Retina (tissue), 1 donor: ENCODE measurements at places on chromosomes 1 and 21.

DNA sequence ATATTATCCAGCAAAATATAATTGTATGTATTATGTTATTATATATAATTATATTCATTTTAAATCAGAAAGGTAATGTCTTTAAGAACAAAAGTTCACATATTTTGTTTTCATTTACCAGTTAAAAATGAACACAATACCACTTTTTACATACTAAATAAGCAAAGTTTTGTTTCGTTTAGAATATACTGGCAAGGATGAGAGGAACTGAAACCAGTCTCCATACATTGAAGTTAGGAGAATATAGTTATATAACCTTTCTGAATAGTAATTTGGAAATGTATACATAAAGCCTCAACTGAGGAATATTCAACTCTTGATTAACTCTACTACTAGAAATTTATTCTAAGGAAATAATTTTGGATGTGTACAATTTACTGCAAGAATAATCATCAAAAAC is 110.5 kb downstream of the ZNF644 start:
- no peak for DNase-seq

DNA sequence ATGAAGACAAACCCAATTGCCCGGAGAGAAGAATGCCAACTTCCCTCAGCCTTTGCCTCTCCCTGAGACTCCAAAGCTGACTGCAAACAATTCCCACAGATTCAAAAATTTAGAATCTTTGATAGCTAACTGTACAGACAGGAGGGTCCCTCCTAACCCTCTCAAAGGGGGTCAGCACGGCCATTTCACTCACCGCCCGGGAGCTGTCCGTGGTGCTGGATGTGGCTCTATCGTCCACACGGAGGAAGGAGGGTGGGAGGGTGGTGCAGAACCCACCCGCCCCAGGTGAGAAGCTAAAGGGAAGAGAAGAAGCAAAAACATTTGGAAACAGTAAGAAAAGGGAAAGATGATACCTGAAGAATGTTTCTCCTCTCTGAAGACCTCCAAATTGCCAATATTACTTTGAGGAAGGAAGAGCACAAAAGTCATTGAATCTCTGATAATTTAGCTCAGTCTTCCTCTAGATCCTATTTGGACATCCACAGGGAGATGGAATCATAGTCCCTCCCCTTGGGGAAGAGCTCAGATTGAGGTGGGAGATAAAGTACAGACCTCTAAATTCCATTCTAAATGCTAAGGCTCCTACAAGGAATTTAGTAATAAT is 45.6 kb downstream of the RHBG start:
- peak; percentile 48 for DNase-seq

GRCh38 chr1:169572187-169572586 is 14.1 kb downstream of the F5 start:
- no peak for DNase-seq

DNA sequence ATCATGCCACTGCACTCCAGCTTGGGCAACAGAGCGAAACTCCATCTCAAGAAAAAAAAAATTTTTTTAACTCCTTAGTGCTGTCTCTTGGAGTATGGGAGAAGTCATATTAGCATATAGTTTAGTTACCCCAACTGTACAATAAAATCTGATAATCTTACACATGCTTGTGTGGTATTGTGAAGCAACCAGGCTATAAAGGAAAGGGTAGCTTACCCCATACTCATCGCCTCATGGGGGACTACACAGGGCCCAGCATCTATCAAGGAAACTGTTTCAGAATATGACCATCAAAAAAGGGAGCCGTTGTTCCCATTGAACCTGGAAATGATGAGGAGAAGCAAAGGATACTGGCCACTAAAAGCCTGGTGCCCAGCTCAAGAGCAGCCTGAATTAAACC is 3.0 kb upstream of the TRAF3IP3 start:
- no peak for DNase-seq

- DNase-seq: no peak
Measured at GRCh38 chr1:108557296-108557695, 2.6 kb upstream of the EEIG2 start.

DNA sequence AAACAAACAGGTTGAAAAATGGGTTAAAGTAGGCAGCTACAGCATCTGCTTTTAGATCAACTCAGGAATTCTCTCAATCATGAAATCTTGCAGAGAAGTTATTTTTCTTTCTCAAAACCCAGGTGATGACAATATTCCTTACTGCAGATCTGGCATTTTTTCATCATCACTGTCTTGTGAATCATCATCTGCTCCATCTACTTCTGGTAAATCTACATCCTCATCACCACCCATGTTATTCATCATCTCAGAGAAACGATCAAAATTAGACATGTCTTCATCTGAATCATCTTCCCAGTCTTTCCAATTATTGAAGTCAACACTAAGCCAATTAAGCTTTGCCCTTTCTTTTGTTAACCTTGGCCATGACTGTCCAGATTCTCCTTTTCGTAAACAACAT is 21.8 kb downstream of the GBP2 start:
- DNase-seq: no peak

- no peak for DNase-seq
Measured at GRCh38 chr1:180258935-180259334, 28.9 kb downstream of the LHX4 start.

DNA sequence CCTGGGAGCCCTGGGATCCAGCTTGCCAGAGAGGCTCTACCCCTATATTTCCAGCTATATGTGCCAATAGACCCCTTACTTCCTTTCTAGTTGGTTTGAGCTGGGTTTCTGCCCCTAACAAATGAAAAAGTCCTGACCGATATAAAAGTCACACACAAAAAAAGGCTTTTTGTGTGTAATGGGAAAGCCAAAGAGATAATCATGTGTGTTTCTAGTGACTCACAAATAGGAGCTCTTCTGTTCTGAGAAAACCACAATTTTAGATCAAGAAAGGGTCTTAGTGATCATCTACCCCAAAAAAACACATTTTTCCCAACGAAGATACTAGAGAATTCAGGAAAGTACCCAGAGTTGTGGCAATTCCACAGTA is 23.0 kb upstream of the PLEKHA6 start:
- no peak for DNase-seq

DNA sequence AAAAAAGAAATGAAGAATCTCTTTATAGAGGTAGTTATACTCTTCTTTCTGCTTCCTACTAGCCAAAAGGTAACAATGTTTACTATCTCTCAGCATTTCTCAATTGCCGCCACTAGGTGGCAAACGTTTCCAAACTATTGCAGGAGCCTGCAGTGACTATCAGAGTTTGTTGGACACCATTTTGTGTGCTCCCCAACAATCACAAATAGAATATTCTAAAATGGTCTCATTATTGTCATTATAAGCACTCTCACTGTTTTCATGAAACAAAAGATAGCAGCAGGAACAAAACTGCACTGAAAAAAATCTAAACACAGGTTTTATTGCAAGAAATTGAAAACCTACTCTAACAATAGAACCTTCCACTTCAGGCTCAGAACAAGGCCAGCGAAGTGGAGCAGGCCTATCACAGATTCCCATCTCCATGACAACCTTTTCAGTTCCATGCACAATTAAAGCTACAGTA is 83.9 kb upstream of the PLPPR4 start:
- DNase-seq: peak; percentile 86

GRCh38 chr1:65393347-65393746 is 27.1 kb upstream of the LEPR start:
- no peak for DNase-seq

GRCh38 chr1:182392050-182393028 is 749 bp upstream of the GLUL start:
- DNase-seq: peak; percentile 91

DNA sequence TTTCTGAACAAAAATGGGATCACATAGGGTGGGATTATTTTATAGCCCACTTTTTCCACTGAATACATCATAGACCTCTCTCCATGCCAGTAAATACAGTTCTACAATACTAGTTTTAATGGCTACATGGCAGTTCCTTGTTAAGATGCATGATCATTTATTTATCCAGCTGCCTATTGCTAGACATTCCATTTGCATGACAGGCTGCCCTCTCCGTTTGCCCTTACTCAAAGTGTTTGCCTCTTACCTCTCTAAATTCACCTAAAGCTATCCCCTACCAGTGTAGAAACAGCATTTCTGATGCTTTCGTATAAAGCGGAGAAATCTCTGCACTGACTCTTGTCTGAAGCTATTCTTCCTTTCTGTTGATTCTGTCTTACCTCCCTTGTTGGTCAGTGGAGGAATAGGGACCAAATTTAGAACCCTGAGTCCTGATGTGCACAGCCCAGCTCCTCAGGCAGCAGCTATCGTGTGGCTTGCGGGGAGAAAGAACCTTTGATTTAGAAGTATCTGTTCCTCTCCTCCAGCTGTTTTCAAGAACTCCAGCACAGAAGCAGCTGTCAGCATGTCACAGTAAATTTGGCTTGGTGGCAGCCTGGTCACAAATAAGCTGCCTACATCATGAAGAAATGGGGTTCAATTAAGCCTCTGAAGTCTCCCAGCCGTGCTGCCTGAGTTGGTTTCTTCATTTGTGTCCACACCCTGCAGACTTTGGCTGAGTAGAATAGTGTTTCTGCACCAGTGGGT is 337.3 kb downstream of the PRDM2 start:
- peak; percentile 31 for DNase-seq

- DNase-seq: no peak
Measured at GRCh38 chr1:3745590-3746381, 6.5 kb upstream of the CCDC27 start.

DNA sequence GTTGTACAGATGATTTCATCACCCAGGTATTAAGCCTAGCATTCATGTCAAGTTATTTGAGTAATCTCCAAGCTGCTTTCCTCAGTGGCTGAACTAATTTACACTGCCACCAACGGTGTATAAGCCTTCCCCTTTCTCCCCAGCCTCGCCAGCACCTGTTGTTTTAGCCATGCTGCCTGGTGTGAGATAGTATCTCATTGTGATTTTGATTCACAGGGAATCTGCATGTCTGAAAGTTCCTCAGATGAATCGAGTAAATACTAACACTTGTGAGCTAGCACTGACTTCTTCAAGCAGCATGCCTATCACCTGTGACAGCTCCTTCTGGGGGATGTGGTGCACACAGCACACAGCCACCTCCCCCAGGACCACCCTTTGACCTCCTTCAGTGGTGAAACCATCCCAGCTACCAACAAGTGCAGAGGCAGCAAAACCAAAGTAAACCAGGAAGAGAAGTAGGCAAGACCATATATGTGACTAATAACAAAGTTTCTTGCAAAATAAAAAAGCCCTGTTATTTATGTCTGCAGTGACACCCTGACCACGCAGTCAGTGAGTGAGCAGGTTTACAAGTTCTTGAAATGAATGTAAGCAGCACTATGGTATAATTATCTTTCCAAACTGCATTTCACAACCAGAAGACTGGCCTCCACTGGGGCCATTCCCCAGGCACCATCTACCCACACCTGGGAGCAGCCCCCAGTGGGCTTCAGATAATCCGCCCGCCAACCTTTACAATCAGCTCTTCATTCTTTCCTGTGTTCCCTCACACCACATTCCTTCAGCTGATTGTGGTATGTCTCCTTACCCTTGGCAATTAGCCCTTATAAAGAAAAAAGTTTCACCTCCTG is 173.8 kb downstream of the ETS2 start:
- no peak for DNase-seq

GRCh38 chr1:33349081-33349759 is 28.3 kb upstream of the A3GALT2 start:
- peak; percentile 44 for DNase-seq

DNA sequence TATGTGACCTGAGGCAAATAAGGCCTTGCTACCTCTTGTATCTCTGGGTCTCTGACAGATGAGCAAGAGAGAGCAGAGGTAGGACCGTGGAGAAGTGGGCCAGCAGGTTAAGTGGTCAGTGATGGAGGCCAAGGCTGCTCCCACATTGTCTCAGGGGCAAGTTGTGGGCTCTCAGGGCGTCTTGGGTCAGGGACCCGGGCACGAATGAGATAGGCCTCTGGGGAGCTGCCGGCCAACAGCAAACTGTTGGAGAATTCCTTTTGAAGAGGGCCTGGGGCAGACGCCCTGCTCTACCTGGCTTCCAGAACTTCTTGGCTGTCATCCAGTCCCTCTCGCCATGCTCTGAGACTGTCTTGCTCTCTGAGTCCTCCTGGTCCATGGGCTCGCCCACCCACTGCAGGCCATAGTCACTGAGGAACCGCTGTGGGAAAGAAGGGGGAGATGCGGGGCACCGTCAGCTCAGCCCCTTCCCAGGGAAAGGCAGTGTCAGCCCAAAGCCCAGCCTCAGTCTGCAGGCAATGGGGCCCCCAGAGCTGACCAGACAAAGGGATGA is 12.4 kb downstream of the UBXN11 start:
- no peak for DNase-seq

GRCh38 chr1:21813542-21813941 is 1.5 kb downstream of the LDLRAD2 start:
- DNase-seq: no peak

DNA sequence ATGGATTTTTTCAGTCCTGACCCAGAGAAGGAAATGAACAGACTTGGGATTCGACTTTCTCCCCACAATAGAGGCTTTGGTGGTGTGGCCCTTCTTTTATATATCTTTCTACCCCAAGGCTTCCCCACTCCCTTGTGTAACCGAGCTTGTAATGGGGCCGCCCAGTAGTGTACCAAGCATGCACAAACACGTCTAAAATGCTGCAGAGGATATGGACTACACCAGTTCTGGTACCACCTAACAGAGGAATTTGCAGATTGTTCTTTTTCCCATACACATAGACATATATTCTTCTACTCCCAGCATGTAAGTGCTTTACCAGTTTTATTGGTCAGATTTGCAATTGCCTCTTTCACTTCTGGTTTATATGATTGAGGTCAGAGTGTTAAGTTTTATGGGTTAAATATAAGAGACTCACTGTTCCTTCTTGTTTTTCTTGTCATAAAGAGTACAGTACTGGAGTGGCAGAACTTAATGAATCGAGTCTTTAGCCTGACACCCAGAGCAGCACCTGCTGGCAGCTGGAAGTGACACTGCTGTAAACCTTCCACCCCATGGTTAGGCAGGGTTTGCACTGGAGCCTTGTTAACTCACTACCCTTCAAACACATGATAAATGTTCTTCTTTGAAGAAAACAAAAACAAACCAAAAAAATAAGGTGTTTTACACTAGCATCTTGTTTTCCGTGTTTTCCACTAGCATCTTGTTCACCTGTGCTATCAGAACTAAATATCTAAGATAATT is 198.6 kb downstream of the PTPRC start:
- no peak for DNase-seq

DNA sequence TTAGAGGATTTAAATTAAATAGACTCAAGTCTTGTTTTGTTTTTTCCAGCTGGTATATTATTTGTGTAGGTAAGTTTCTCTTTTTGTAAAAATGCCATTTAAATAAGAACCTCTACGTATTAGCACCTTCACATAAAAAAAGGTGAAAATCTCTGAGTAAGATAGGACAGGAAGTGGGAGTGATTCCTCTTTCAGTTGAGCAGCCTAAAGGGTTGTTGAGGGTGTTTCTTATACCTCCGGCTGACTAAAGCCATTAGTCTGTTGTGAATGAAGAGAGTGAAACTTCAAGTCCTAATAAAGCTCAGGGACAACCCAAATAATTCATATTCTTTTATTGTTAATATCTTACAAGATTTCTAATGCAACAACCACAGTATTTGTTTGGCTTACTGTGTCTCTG is 188.7 kb downstream of the CHRM3 start:
- no peak for DNase-seq

GRCh38 chr1:202049129-202049528 is 38.7 kb downstream of the ELF3 start:
- DNase-seq: no peak
